ENCODE measurements at places on chromosomes 1 and 21. TPM values are rescaled to one million over a fixed set of nuclear protein-coding genes. Genes with fewer than 3 reads are reported as not detected.

- DNase-seq = no peak
- H3K36me3 ChIP-seq = no peaks in the 10 kb centered on the region
- H3K27me3 ChIP-seq = no peaks in the 10 kb centered on the region
- H3K27ac ChIP-seq = no peak overlapping the region
These were observed 10.8 kb downstream of the MYOM3 start for GRCh38 chr1:24100945-24101737.

DNA sequence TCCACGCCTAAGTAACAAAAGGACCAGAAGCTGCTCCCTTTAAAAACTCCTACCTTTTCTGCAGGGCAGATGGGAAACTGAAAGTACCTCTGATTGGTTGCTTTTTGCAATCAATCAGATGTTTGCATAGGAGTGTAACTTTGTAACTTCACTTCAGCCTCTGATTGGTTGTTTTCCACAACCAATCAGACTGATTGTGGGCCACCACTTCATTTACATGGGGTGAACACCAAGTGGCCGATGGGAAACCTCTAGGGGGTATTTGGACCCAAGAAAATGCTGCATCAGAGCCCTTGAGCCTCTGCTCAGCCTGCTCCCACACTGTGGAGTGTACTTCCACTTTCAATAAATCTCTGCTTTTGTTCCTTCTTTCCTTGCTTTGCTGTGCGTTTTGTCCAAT, 32.8 kb upstream of the CD1D start:
- no peaks in the 10 kb centered on the region for H3K27me3 ChIP-seq
- H3K4me3 ChIP-seq = no peak overlapping the region
- peaks cover 25% of the 10 kb centered on the region for H3K4me1 ChIP-seq

GRCh38 chr1:6037338-6037762, 8.3 kb upstream of the KCNAB2 start:
- no peaks in the 10 kb centered on the region for H3K36me3 ChIP-seq
- H3K27me3 ChIP-seq = no peaks in the 10 kb centered on the region
- no peak overlapping the region for H3K27ac ChIP-seq
- no peak for DNase-seq

DNA sequence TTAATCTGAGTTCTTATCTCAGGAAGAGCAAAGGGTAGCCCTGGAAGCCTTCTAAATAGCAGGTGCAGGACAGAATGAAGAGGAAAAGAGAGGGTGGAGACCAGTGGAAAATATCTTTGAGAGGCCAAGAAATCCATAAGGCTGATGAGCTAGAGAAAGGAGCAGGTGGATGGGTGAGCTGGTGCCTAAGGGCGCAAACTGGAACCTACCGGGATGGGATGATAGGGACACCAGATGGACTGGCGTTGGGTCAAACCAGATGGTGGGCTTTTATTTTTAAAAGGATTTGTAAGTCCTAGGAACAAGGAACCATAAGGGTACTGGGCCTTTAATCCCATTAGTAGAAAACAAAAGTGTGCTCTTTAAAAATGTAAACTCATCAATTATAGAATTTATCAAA, 59.7 kb downstream of the RGL1 start:
- no peaks in the 10 kb centered on the region for H3K36me3 ChIP-seq
- no peak overlapping the region for H3K27ac ChIP-seq
- H3K4me1 ChIP-seq = no peaks in the 10 kb centered on the region
- DNase-seq = no peak

DNA sequence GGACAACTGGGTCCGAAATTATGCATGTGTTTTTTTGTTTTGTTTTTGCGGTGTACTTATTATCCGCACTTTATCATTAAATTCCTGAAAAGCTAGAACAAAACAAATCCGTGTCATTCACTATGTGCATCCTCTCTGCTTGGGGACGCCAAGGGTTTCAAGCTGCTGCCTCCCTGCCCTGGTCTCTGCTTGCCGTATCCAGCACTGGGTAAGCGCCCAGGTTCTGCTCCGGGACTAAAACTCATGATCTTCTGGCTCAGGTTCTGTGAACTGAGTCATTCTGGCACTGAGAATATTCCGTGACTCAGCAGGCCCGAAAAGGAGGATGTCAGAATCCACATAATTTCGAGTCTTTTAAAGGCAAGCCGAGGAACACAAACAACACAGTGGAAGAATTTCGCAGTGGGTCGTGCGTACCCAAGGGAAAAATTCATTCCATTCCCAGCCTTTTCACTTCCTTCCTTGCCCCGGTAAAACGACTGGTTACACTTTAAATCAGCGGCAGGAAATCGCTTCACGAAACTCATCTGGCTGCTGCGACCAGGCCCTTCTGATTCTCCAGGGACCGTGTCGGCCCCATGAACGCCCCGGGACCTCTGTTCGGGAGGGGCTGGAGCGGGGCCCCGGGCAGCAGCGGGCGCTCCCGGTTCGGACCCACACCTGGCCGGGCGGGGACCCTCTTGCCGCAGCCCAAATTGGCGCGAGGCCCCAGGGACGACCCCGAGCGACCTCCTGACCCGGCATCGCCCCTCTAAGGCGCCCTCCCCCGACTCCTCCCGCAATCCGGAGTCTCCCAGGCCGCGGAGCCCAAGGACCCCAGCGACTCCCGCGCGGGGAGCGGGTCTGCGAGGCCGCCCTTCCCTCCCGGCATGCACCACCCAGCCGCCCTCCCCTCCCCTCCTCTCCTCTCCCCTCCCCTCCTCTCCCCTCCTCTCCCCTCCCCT, 746 bp upstream of the LAMC1 start:
- peak; percentile 97 for DNase-seq
- no peaks in the 10 kb centered on the region for H3K27me3 ChIP-seq
- peaks cover 28% of the 10 kb centered on the region for H3K4me1 ChIP-seq
- no peaks in the 10 kb centered on the region for H3K36me3 ChIP-seq
- peak overlapping the region; percentile 100 for H3K27ac ChIP-seq

GRCh38 chr1:186026946-186027345, 292.8 kb downstream of the HMCN1 start:
- no peaks in the 10 kb centered on the region for H3K4me1 ChIP-seq
- H3K27me3 ChIP-seq = no peaks in the 10 kb centered on the region
- no peaks in the 10 kb centered on the region for H3K36me3 ChIP-seq
- DNase-seq = no peak

GRCh38 chr1:237093691-237094090, 51.7 kb downstream of the RYR2 start:
- H3K4me1 ChIP-seq = peaks cover 21% of the 10 kb centered on the region
- no peaks in the 10 kb centered on the region for H3K36me3 ChIP-seq
- H3K27ac ChIP-seq = no peak overlapping the region
- no peak overlapping the region for H3K4me3 ChIP-seq

GRCh38 chr21:45899317-45900033, 82.1 kb upstream of the COL6A1 start:
- no peaks in the 10 kb centered on the region for H3K27me3 ChIP-seq
- no peak overlapping the region for H3K27ac ChIP-seq
- DNase-seq = no peak
- no peak overlapping the region for H3K4me3 ChIP-seq
- H3K36me3 ChIP-seq = no peaks in the 10 kb centered on the region

- H3K4me3 ChIP-seq = no peak overlapping the region
- no peaks in the 10 kb centered on the region for H3K4me1 ChIP-seq
- no peaks in the 10 kb centered on the region for H3K27me3 ChIP-seq
- H3K36me3 ChIP-seq = no peaks in the 10 kb centered on the region
These were observed 83.6 kb downstream of the SGIP1 start for GRCh38 chr1:66617362-66618184.

DNA sequence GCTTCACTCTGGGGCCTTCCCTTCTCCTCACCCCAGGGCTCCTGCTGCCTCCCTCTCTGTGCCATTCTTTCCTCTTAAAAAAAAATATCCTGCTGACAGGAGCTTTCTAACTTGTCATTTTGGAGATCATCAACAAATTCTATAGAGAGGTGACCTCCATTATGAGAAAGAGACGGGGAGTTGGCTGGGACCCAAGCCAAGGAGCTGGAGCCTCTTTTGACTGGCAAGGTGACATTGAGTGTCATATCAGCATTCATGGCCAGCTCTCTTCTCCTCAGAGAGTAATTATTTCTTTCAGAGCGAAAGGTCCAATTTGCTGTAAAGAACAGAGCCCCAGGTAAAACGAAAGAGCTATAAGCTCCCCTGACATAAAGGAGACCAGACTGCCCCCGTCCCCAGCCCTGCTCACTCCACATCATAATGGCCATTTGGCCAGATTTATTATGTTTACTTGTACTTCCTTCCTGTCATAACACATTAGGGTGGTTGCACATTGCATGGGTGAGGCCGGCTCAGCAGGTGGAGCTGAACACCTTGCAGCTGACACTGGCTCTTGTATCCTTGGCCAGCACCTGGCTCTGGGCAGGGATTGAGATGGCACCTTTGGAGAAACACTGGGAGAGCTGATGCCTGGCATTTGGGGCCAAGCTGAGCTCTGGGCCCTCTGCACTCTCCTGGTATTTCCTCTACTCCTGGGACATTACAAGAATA, 404.0 kb upstream of the VAMP3 start:
- H3K4me3 ChIP-seq = no peak overlapping the region
- no peak overlapping the region for H3K27ac ChIP-seq
- H3K27me3 ChIP-seq = no peaks in the 10 kb centered on the region
- no peaks in the 10 kb centered on the region for H3K36me3 ChIP-seq
- no peaks in the 10 kb centered on the region for H3K4me1 ChIP-seq

- no peak for DNase-seq
- H3K4me3 ChIP-seq = no peak overlapping the region
- H3K36me3 ChIP-seq = no peaks in the 10 kb centered on the region
- H3K27me3 ChIP-seq = no peaks in the 10 kb centered on the region
- H3K4me1 ChIP-seq = peaks cover 41% of the 10 kb centered on the region
These were observed 54.3 kb downstream of the PEX14 start for GRCh38 chr1:10529091-10529490.

- no peaks in the 10 kb centered on the region for H3K4me1 ChIP-seq
- no peaks in the 10 kb centered on the region for H3K27me3 ChIP-seq
- DNase-seq = no peak
- no peak overlapping the region for H3K4me3 ChIP-seq
- H3K27ac ChIP-seq = no peak overlapping the region
- no peaks in the 10 kb centered on the region for H3K36me3 ChIP-seq
These were observed 7.8 kb upstream of the SRRM1 start for GRCh38 chr1:24635195-24635843.

GRCh38 chr1:190170321-190170720, 307.3 kb downstream of the BRINP3 start:
- H3K4me1 ChIP-seq = no peaks in the 10 kb centered on the region
- no peak for DNase-seq
- H3K36me3 ChIP-seq = no peaks in the 10 kb centered on the region
- H3K27me3 ChIP-seq = no peaks in the 10 kb centered on the region
- H3K27ac ChIP-seq = no peak overlapping the region

- no peak for DNase-seq
- H3K4me3 ChIP-seq = no peak overlapping the region
- peaks cover 9% of the 10 kb centered on the region for H3K27me3 ChIP-seq
These were observed 1.5 kb downstream of the RPS6KA1 start for GRCh38 chr1:26530895-26531598.

DNA sequence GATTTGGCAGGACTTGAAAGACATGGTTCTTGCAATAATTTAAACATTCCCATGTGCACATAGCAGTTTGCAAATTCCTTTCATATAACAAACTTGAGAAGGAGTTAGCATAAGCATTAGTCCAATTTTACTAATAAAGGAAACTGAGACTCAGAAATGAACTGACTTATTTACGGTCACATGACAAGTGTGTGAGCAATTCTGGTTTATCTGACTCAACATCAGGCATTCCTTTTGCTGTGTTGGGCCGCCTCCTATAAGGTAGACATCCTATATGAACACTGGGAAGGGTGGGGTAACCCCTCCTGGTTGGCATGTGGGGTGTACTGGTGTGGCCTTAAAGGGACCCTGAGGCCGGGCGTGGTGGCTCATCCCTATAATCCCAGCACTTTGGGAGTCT, 8.5 kb upstream of the CPT2 start:
- no peaks in the 10 kb centered on the region for H3K4me1 ChIP-seq
- DNase-seq = peak; percentile 33
- no peak overlapping the region for H3K27ac ChIP-seq
- no peaks in the 10 kb centered on the region for H3K27me3 ChIP-seq
- H3K4me3 ChIP-seq = no peak overlapping the region

- H3K36me3 ChIP-seq = no peaks in the 10 kb centered on the region
- H3K4me3 ChIP-seq = no peak overlapping the region
- no peak for DNase-seq
- H3K27ac ChIP-seq = no peak overlapping the region
- no peaks in the 10 kb centered on the region for H3K4me1 ChIP-seq
- no peaks in the 10 kb centered on the region for H3K27me3 ChIP-seq
These were observed 17.3 kb downstream of the C8B start for GRCh38 chr1:56948403-56949023.

DNA sequence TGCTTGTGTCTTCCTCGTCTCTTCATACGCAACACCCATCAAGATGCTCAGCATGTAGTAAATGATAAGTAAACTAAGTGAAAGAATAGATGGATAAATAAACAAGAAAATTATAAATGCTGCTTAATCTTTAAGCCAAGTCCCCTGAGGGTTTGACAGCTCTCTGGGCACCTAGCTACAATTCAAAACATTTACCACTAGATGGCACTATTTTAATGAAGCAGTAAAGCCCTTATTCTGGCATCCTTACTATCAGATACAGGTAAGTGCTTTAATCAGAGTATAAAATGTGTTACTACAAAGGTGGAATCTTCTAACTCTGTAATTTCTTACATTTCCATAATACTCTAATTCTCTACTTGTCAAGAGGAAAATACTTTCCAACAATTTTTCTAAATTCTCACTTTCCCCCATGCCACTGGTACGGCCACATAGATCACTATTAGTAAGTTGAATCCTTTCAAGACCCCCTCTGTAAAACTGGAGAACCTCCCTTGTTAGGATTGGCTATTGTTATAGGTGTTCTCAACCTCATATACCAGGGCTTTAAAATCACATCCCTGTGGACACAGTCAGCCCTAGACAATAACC, 137.8 kb downstream of the BARHL2 start:
- no peaks in the 10 kb centered on the region for H3K27me3 ChIP-seq
- H3K27ac ChIP-seq = no peak overlapping the region
- DNase-seq = no peak

DNA sequence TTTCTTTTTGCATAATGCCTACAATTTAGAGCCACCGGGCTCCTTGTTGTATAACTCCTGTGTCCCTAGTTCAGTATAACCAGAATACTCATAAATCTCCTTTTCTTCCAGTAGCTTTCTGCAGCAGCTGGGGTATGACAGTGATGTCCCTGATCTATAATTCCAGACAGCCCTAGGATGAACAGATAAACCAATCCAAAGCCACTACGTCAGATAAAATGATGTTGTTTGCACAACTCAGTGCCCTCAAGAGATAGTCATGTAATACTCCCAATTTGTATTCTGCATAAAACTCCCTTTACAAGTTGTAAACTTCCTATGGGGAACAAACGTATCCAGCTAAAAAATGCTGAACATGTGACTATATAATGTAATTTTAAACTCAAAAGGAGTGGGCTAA, 44.7 kb downstream of the ZNF326 start:
- no peak overlapping the region for H3K4me3 ChIP-seq
- no peaks in the 10 kb centered on the region for H3K27me3 ChIP-seq
- H3K27ac ChIP-seq = no peak overlapping the region
- H3K4me1 ChIP-seq = no peaks in the 10 kb centered on the region
- H3K36me3 ChIP-seq = no peaks in the 10 kb centered on the region

GRCh38 chr1:31614414-31615005, 3.0 kb upstream of the HCRTR1 start:
- H3K36me3 ChIP-seq = no peaks in the 10 kb centered on the region
- no peak for DNase-seq
- H3K4me3 ChIP-seq = no peak overlapping the region

GRCh38 chr1:161071886-161072371, 2.2 kb upstream of the ARHGAP30 start:
- DNase-seq = no peak
- H3K27ac ChIP-seq = no peak overlapping the region
- H3K4me1 ChIP-seq = no peaks in the 10 kb centered on the region
- no peak overlapping the region for H3K4me3 ChIP-seq

Gene CYYR1
- 2.4 TPM for polyA plus RNA-seq

Gene S100A2
- polyA plus RNA-seq = 2.3 TPM

Gene ECM1
- 8.7 TPM for polyA plus RNA-seq

Gene TAF1A
- polyA plus RNA-seq = 1.2 TPM

Gene TSPEAR
- polyA plus RNA-seq = not detected

Gene TMEM269
- polyA plus RNA-seq = not detected

Gene FAM163A
- polyA plus RNA-seq = not detected

Gene CFAP107
- under 0.01 TPM for polyA plus RNA-seq

Gene WNT3A
- not detected for polyA plus RNA-seq

Gene PROK1
- polyA plus RNA-seq = not detected

All from sigmoid colon (tissue), 7 donors.